ENCODE measurements at places on chromosomes 1 and 21.
A peak's percentile ranks its signal among the peaks of the same experiment; 100 is the strongest.

- no peaks in the 10 kb centered on the region for H3K27me3 ChIP-seq
- no peak for ATAC-seq
- H3K4me3 ChIP-seq: no peak overlapping the region
- no peaks in the 10 kb centered on the region for H3K36me3 ChIP-seq
- no peak overlapping the region for H3K27ac ChIP-seq
Measured at GRCh38 chr1:7430047-7430608, 341.0 kb upstream of the VAMP3 start.

DNA sequence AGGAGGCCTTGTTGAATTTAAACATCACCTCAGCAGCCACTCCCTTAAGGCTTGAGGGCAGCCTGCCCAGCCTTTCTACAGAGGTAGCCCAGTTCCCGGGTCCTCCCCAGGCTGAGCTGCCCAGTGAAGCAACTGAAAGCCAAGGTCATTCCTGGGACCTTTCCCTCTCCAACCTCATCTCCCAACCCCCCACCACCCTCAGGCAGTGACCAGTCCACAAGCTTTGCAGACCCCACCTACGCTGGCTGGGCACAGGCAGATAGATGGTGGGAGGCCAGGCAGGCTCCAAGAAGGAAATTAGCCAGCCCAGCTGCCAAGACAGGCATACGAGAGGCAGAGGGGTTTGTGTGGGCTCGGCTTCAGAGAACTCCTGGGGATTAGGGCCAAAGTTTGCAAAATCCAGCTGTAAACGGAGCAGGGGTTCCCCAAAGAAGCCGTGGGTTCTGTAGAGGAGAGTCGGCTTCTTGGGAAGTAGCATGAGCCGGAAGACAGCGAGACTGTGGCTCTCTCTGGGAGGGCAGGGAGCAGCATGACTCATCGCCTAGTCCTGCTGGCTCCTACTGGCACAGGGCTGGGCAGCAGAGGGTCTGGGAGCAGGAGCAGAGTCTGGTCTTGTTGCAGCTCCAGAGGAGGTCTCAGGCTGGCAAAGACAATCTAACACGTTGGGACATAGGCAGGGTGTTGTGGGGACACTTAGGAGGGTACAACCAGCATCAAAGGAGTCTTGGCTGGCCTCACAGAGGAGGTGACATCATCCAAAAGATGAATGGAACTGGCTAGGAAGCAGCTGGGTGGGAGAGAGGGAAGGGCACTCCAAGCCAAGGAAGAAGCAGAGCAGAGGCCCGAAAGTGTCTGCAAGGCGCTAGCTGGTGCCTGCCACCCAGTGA lies 2.8 kb upstream of the ZC3H12A start:
- peaks cover 34% of the 10 kb centered on the region for H3K4me1 ChIP-seq
- H3K27ac ChIP-seq: peak overlapping the region; percentile 5
- peaks cover 16% of the 10 kb centered on the region for H3K36me3 ChIP-seq
- ATAC-seq: no peak

GRCh38 chr1:100147875-100148274 lies 14.9 kb downstream of the TRMT13 start:
- peaks cover 44% of the 10 kb centered on the region for H3K36me3 ChIP-seq
- no peak for ATAC-seq
- no peak overlapping the region for H3K27ac ChIP-seq
- peaks cover 13% of the 10 kb centered on the region for H3K4me1 ChIP-seq

DNA sequence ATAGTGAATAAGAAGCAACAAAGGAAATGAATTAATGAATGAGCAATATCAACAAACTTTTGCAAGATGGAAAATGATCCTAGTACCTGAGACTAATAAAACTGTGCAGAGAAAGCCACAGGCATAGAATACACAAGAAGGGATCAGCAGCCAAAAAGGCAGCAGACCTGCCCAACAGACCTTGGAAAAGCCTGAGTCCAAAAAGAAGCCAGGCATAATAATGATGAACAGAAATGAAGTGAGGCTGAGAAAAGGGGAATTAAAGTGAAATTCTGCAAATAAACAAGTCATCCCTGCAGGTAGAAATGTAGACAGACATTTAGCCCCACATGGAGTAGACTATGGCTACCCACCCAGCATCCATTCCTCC lies 10.3 kb upstream of the PHTF1 start:
- peaks cover 26% of the 10 kb centered on the region for H3K4me1 ChIP-seq
- H3K27me3 ChIP-seq: no peaks in the 10 kb centered on the region
- no peak for ATAC-seq
- H3K27ac ChIP-seq: peak overlapping the region; percentile 40
- peaks cover 48% of the 10 kb centered on the region for H3K36me3 ChIP-seq

GRCh38 chr1:2999571-2999970 lies 21.7 kb upstream of the ACTRT2 start:
- no peak for ATAC-seq
- H3K4me1 ChIP-seq: no peaks in the 10 kb centered on the region
- peaks cover 44% of the 10 kb centered on the region for H3K27me3 ChIP-seq
- no peak overlapping the region for H3K4me3 ChIP-seq
- no peaks in the 10 kb centered on the region for H3K36me3 ChIP-seq
- no peak overlapping the region for H3K27ac ChIP-seq

DNA sequence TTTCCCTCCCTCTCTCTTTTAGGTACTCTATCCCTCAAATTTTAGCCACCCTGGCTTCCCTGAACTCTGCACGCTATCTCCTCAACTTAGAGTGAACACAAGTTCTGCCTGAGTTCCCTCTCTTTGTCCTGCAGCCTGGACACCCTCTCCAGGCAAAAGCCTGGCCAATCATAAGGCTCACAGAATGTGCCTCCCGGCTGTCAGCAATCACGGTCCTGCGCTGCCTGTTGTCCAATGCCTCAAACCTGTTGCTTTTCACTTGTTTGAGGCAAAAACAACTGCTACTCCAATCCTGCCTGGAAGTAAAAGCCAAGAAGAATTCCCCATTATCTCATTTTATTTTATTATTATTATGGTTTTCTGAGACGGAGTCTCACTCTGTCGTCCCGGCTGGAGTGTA lies 66.1 kb downstream of the LGR6 start:
- ATAC-seq: no peak
- H3K27ac ChIP-seq: no peak overlapping the region
- H3K4me3 ChIP-seq: no peak overlapping the region
- no peaks in the 10 kb centered on the region for H3K4me1 ChIP-seq

GRCh38 chr1:71074681-71075080 lies 6.2 kb downstream of the ZRANB2 start:
- no peak overlapping the region for H3K4me3 ChIP-seq
- no peaks in the 10 kb centered on the region for H3K27me3 ChIP-seq
- H3K36me3 ChIP-seq: peaks cover 46% of the 10 kb centered on the region
- H3K27ac ChIP-seq: no peak overlapping the region
- peaks cover 24% of the 10 kb centered on the region for H3K4me1 ChIP-seq

- no peak overlapping the region for H3K27ac ChIP-seq
- H3K4me1 ChIP-seq: no peaks in the 10 kb centered on the region
- no peak for ATAC-seq
- no peak overlapping the region for H3K4me3 ChIP-seq
- H3K27me3 ChIP-seq: peaks cover 26% of the 10 kb centered on the region
Measured at GRCh38 chr1:46820560-46821060, 21.8 kb downstream of the CYP4B1 start.

DNA sequence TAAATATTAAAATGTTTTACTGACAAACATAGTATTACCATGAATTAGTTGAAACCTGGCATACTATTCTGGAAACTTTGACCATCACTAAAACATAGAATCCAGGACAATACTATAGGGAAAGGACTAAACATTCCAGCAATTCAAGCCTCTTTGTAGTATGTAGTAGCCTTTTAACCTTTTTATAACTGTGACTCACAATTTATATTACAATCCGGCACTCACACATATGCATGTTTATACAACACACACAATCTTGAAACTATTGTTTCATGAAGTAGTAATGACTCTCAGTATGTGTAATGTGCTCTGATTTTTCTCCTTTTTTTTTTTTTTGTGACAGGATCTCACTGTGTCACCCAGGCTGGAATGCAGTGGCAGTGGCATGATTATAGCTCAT lies 64.3 kb downstream of the ANKRD13C start:
- H3K36me3 ChIP-seq: peaks cover 49% of the 10 kb centered on the region
- H3K27me3 ChIP-seq: no peaks in the 10 kb centered on the region
- ATAC-seq: no peak
- no peak overlapping the region for H3K27ac ChIP-seq
- H3K4me1 ChIP-seq: peaks cover 23% of the 10 kb centered on the region
- H3K4me3 ChIP-seq: no peak overlapping the region

DNA sequence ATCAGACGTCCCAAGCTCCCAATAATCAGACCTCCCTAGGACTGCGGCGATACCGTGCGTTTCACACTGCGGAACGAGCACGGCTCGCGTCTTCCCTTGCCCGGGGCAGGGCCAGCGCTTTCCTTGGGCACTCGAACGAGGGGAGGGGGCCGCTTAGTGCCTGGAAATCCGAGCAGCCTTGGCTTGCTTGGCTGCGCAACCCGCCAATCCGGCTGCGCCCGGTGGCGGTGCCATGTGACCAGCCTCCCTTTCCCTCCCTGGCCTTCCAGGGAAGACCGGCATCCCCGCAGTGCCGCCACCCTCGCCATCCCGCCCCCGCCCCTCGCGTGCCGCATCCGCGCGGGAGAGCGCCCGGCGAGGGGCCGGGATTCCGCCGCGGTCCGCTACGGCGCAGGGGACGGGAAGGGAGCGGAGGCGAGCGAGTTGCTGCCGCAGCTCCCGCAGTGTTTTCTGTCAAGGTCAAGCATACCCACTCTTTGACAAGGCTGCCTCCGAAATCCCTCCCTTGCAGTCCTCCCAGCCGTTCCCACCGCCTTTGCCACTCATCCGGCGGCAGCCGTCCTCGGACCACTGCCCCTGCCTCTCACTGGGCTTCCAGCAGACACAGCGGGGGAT lies 8.3 kb upstream of the RNF19B start:
- no peak overlapping the region for H3K27ac ChIP-seq
- H3K27me3 ChIP-seq: peaks cover 22% of the 10 kb centered on the region
- H3K36me3 ChIP-seq: no peaks in the 10 kb centered on the region
- peaks cover 19% of the 10 kb centered on the region for H3K4me1 ChIP-seq

DNA sequence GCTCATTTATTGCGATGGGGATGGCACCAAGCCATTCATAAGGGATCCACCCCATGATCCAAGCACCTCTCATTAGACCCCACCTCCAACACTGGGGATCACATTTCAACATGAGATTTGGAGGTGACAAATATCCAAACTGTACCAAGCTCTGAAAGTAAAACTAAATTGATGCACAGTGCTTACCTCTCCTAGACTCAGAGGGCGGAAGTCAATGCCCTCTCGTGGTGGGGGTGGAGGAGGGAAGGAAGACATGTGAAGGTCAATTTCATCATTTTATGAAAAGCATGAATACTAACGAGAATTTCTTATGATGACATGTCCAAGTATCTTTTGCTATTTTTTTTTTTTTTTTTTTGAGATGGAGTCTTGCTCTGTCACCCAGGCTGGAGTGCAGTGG lies 120.0 kb downstream of the PGBD5 start:
- peak; percentile 78 for ATAC-seq
- H3K36me3 ChIP-seq: no peaks in the 10 kb centered on the region
- H3K27me3 ChIP-seq: no peaks in the 10 kb centered on the region
- H3K4me3 ChIP-seq: no peak overlapping the region

GRCh38 chr1:226687426-226687825 lies 51.7 kb downstream of the ITPKB start:
- peaks cover 99% of the 10 kb centered on the region for H3K4me1 ChIP-seq
- H3K4me3 ChIP-seq: peak overlapping the region; percentile 10
- H3K27ac ChIP-seq: peak overlapping the region; percentile 94
- ATAC-seq: peak; percentile 35
- peaks cover 55% of the 10 kb centered on the region for H3K36me3 ChIP-seq

DNA sequence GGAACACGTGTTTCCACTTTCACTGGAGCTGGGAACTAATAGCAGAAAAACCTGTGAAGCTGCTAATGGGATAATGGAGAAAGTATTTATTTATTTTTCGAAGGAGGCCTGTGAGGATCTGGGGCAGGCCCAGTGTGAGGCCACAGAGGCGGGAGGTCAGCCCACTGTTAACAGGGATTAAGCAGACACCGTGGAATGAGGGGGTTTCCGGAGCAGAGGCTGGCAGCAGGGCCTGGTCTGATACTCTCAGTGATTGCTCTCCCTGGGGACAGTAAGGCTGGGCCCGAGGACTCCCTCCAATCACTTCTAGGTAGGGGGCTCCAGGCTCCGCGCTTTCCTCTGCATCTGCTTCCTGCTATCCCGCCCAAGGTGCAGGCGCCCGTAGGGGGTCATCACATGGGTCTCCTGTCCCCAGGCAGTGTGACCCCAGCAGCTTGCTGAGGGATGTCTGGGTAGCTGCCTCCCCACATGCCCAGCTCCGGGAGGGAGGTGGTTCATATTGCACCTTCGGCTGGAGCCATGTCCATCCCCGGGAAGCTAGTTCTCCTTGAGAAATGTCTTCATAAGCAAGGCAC lies 28.8 kb upstream of the CDCA8 start:
- no peaks in the 10 kb centered on the region for H3K36me3 ChIP-seq
- ATAC-seq: no peak

DNA sequence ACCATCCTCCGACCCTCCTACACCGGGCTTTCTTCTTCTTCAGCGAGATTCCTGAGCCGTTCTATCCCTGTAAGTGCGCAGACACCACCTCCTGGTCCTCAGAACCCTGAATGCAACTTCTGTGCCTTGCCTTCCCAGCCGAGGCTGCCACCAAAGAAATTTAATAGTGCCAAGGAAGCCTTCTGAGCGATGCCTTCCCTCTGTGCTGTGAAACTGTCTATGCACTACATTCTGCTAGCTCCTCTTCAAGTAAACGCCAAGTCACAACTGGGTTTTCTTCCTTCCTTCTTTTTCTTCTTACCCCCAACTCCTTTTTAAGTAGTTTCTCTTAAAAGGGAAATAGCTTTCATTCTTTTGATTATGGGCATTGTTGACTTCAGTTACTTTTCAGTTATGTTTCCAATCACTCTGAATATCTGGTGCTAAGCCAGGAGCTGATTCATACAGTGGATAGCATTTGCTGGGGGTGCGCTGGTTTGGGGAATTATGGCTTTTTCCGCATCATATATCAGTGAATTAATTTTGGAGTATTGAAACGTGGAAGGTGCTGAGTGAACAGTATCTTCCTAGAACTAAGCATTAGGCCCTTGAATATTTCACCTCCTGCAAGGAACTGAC lies 38.6 kb upstream of the GPR88 start:
- H3K36me3 ChIP-seq: peaks cover 72% of the 10 kb centered on the region
- no peak for ATAC-seq
- no peak overlapping the region for H3K27ac ChIP-seq
- H3K4me3 ChIP-seq: no peak overlapping the region
- H3K4me1 ChIP-seq: no peaks in the 10 kb centered on the region

GRCh38 chr1:101236516-101237228 lies at the start of gene S1PR1:
Gene S1PR1 (plus strand): TSS chr1:101237019. CDS start chr1:101238985, 1,966 bp downstream.
- peak; percentile 66 for ATAC-seq
- H3K4me3 ChIP-seq: peak within 1 kb of the TSS; percentile 96
- H3K36me3 ChIP-seq: peaks cover 24% of the 10 kb centered on the region

DNA sequence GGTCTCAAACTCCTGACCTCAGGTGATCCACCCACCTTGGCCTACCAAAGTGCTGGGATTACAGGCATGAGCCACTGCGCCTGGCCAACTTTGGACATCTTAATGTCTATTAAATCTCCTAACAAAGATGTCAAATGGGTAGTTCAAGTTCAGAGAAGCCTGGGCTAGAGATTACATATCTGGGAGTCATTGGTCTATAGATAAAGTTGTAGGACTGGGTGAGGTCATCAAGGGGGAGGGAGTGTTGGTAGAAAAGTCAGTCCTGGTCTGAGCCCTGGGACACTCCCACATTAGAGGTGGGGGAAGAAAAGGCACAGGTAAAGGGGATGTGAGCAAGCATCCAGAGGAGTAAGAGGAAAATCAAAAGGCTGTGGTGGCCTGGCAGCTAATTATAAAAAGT lies 6.6 kb downstream of the UBIAD1 start:
- no peaks in the 10 kb centered on the region for H3K27me3 ChIP-seq
- H3K27ac ChIP-seq: peak overlapping the region; percentile 83
- peaks cover 69% of the 10 kb centered on the region for H3K4me1 ChIP-seq
- no peak for ATAC-seq

- H3K27ac ChIP-seq: peak overlapping the region; percentile 44
- ATAC-seq: no peak
- no peaks in the 10 kb centered on the region for H3K36me3 ChIP-seq
- H3K4me1 ChIP-seq: peaks cover 11% of the 10 kb centered on the region
Measured at GRCh38 chr1:8571200-8571984, 246.0 kb downstream of the RERE start.

Measured in stimulated activated memory B cell treated with anti-CD40 and anti-IgM and Interleukin-4, amounts not matched to agents 10 μg/mL and 1 μg/mL and 100 μg/mL, for 72 hours (primary cell).